ENCODE measurements at places on chromosomes 3 and 15. TPM values are rescaled to one million over a fixed set of nuclear protein-coding genes. Genes with fewer than 3 reads are reported as not detected.

FETUB gene
- not detected for total RNA-seq

CLRN1 gene
- total RNA-seq, result 0.35 TPM

ASTE1 gene
- not detected for total RNA-seq

ENTPD3 gene
- total RNA-seq, result 0.44 TPM

GHSR gene
- not detected for total RNA-seq

SLC15A2 gene
- total RNA-seq, result 2.0 TPM

EPHB3 gene
- 0.80 TPM for total RNA-seq

DLL4 gene
- 0.60 TPM for total RNA-seq

TMED3 gene
- total RNA-seq, result 51.6 TPM

KCNMB3 gene
- 2.0 TPM for total RNA-seq

TERC gene
- 14.0 TPM for total RNA-seq

ANKDD1A gene
- total RNA-seq, result 5.7 TPM

AAGAB gene
- total RNA-seq, result 52.7 TPM

DISP2 gene
- total RNA-seq, result 3.4 TPM

COLQ gene
- 1.9 TPM for total RNA-seq

ROBO2 gene
- 2.0 TPM for total RNA-seq

PIERCE2 gene
- 1.4 TPM for total RNA-seq

DLEC1 gene
- total RNA-seq, result 0.76 TPM

PLSCR2 gene
- not detected for total RNA-seq

ZNF620 gene
- total RNA-seq, result 20.2 TPM

MYEF2 gene
- 78.2 TPM for total RNA-seq

IGDCC3 gene
- 45.7 TPM for total RNA-seq

AMOTL2 gene
- 60.3 TPM for total RNA-seq

RTP3 gene
- total RNA-seq, result not detected

RTP4 gene
- not detected for total RNA-seq

MOBP gene
- total RNA-seq, result 0.10 TPM

CCDC13 gene
- total RNA-seq, result not detected
